ENCODE measurements at places on chromosomes 13 and 19. TPM values are rescaled to one million over a fixed set of nuclear protein-coding genes. Genes with fewer than 3 reads are reported as not detected.

DNA sequence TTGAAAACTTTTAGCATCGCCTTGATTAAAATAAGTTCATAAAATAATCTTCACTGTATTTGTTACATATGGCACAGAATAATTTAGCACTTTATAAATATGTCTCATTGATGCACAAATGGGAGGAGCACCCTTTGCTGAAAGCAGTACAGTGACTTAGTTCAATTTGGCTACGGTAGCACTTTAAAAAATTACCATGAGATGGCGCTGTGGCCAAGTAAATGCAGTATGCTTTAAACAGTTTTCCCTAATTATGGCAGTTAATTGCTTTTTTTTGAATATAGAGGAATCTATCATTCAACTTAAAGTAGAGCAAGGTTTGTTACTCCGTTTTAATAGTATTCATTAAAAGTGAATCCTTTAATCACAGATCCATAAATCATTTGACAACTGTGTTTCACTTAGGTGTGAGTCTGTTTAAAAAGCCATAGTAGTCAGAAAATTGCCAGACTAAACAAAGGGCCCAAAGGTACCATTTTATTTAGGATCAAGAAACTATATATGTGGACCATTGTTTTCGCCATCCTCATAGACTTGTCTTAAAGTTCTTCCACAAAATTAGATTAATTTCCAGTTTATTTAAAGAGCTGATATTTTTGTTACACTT, 34.7 kb upstream of the ESD start:
- peak; percentile 29 for DNase-seq

DNA sequence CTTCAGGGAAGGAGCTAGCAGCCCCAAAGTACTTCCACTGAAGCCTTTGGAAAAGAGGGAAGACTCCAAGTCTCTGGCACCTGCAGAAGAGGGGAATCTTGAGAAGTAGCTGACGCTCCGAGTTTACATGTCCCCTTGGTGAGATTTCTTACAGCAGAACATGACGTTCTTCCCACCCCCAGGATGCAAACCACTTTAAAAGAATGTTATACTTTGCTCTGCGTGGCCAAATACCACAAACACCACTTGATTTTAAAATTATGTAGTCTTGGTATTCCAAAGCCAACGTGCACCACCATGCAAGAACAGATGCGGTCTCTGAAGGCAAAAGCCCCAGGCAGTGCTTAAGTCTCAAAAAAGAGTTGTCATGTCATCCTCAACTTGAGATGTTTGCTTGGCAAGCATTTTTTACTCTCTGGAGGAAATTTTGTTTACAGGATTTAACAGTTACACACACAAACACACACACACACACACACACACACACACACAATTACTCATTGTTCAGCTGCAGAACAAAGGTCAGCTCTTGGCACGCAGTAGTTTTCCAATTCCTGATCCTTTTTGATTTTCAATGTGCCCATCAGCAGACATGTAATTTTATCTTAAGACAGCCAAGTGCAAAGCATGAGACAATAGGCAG, 106.1 kb downstream of the RGCC start:
- DNase-seq = peak; percentile 16

- DNase-seq = no peak
Observed at GRCh38 chr19:47230054-47230920, 712 bp downstream of the BBC3 start.

DNA sequence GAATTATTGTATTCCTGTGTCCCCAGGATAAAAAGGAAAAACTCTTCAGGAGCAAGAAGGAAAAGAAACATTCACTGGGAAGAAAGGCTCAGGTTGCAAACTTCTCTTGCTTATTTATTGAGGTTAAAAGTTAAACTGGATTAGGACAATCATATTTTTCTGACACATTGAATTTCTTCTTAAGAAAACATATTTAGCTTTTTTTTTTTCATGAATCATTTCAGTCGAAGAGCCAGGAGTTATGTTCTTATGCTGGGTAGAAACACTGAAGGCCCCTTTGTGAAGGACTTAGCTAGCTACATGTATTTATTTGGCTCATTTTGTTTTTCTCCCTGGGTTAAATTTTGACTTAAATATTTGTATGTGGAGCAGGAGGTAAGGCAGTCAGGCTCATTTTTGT, 434.0 kb downstream of the KLF5 start:
- no peak for DNase-seq

GRCh38 chr19:38917921-38918491, 6.0 kb upstream of the CCER2 start:
- DNase-seq = no peak

DNA sequence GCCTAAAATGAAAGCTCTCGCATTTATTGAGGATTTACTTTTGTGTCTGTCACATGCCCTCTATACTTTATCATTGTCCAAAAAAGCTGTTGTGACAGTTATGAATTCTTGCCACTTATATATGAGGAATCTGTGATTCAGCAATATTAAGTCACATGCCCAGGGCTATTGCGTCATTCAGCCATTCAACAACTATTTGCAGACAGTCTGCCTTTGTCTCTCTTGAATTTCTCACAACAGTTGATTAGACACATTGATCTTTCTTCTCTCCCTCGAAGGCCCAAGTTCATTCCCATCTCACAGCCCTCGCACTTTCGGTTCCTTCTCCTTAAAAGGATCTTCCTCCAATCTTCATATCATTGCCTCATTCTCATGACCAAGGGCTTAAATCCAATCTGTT, 342.6 kb downstream of the MZT1 start:
- DNase-seq = no peak

DNA sequence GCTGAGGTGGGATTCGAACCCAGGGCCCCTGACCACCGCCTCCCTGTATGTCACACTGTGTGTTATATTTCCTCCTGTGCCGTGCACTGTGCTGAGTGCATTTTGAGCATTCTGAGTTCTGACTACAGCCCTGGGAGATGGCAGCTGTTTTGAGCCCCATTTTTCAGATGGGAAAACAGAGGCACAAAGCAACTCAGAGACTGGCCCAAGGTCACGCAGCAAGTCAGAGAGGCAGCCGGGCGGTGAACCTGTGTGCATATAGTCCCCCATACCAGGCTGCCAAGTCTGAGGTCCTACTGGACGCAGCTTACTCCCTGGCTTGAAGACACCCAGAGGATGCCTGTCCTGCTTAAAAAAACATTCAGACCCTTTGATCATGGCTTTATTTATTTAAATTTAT, 17.7 kb downstream of the MYH14 start:
- DNase-seq = no peak

DNA sequence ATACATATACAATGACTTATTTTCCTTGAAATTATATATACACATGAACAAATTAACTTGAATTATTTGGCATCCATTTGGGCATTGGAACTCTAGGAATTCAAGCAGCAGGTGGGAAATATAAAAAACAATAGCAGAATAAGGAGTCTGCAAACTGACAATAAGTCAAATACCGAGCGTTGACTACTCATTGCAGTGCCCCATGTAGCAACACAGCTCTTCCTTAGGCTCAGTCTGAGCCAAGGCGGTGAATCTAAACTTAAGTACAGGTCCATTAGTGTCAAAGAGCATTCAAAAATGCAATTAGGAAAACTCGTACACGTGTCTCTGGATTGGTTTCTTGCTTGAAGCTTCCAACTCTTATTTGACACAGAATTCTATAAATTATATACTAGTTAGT, 462.5 kb upstream of the KLF12 start:
- no peak for DNase-seq

DNA sequence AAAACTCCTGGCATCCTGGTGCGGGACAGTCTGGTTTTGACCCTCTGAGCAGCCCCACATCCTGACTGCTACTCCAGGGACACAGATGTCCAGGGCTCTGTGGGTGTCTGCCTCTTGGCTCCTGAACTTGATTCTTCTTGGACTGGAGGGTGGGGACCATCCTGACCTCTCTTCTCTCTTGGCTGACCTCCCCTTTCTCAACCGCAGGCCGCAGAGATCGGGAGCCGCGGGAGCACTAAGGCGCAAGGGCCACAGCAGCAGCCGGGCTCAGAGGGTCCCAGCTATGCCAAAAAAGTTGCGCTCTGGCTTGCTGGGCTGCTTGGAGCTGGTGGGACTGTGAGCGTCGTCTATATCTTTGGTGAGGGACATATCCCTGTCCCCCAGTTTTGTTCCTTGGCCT, 1.0 kb downstream of the TIMM50 start:
- DNase-seq = no peak

- DNase-seq = no peak
Observed at GRCh38 chr13:35496006-35496405, 19.5 kb upstream of the MAB21L1 start.

GRCh38 chr19:876089-876488, 16.6 kb downstream of the CFD start:
- no peak for DNase-seq

GRCh38 chr13:79360095-79360494, 46.0 kb downstream of the RBM26 start:
- no peak for DNase-seq

DNA sequence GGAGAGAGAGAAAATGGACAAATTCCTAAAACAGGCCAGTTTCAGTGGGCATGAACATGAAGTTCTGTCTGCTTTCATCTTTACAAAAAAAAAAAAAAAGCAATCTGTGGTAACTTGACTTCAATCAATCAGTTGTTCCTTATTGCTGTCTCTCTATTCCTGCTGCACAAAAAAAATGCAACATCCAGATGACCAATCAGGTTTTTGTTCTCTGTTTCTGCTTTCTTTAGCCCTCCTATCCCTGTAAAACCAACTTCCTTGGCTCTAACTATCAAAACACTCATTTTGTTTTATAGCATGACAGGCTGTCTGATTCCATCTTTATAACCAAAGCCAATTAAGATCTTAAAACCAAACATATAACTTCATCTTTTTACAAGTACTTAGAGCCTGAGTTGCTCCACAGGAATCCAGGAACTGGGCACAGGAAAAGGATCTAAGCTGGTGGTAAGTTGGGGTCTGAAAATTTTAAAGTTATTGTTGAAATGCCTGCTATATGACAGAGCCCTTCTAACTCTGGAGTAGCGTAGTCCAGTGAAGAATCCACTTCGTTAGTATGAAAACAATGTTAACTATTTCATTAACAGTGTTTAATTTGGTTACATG, at the start of gene FPR3:
Gene FPR3 (plus strand): TSS at position 273 of the 606 bp plus-strand sequence. CDS start 28,592 bp downstream, outside the sequence.
- DNase-seq = no peak

DNA sequence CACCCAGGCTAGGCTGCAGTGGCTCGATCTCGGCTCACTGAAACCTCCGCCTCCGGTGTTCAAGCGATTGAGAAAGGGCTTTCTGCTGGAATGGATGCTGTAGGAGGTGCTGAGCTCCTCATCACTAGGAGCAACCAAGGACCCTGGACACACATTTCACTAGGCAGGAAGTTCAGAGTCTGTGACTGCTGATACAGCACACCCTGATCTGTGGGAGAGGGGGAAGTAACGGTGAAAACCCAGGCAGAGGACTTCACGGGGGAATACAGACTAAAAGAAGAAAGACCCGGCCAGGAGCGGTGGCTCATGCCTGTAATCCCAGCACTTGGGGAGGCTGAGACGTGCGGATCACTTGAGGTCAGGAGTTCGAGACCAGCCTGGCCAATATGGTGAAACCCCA, 11.9 kb upstream of the NOTCH3 start:
- DNase-seq = no peak

DNA sequence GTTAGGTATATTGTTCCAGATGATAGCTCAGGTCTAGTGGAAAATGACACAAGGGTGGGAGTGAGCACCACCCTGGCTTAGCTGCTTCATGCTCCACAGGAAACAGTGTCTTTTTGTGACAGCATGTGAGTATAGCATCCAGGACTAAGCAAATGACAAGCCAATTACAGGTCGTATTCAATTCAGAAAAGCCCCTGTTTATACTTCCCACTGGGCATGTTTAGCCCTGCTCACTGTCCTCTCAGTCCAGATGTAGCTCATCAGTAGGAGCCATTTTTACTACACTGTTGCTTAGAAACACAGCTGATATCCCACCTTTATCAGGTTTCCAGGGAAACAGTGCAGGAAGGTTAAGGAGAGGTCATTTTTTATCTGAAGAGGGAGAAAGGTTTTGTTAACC, 8.0 kb downstream of the ABHD13 start:
- no peak for DNase-seq

Gene ETFB
- 70.8 TPM for total RNA-seq

Gene CYP2F1
- total RNA-seq = not detected

Gene KANK3
- total RNA-seq = 120 TPM

Gene CRX
- total RNA-seq = not detected

Gene CGB5
- total RNA-seq = not detected

Gene NCAN
- not detected for total RNA-seq

Measured in glomerular endothelial cell (primary cell).